ENCODE measurements at places on chromosomes 11 and 22. TPM values are rescaled to one million over a fixed set of nuclear protein-coding genes. Genes with fewer than 3 reads are reported as not detected.

AIFM3 gene
- polyA plus RNA-seq, result 0.60 TPM

MS4A3 gene
- polyA plus RNA-seq, result 2.3 TPM

FADS3 gene
- polyA plus RNA-seq, result 17.9 TPM

- no peak for DNase-seq
Observed at GRCh38 chr22:19352766-19353165, 61.2 kb upstream of the CLTCL1 start.

DNA sequence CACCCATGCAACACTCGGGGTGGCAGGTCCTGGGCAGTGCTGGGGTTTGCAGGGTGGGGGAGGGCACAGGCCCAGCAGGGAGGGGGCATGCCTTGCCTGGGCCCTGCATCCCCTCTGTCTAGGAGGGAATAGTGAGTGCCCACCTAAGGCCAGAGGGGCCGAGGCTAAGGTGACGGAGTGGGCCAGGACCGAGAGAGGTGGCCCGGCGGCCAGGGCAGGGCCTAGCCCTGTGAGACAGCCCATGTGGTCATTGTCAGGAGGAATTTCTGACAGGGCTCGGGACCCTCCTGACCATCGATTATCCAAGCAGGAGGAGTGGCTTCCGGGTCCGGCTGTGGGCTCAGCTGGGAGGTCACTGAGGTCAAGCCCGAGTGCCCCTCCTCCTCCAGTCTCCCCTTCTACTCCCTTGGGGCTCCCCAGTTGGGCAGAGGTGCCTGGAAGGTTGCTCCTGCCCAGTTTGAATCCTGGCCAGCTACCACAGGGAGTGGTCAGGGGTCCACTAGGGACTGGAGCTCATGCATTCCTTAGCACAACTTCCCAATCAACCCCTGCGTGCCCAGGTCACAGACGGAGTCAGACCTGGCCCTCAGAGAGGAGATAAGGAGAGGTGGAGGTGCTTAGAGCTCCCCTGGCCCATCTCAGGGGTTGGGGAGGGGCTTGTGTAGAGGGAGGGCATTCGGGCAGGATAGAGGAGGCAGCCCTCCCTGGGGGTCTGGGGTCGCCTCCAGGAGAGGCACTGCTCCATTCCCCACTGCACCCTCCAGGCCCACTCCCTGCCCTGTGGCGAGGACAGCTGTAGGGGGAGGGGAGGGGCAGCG, 14.7 kb downstream of the GP1BB start:
- DNase-seq, result no peak

XKR3 gene
- not detected for polyA plus RNA-seq

SLC22A6 gene
- polyA plus RNA-seq, result not detected

- DNase-seq, result no peak
Observed at GRCh38 chr11:67290801-67291200, 1.7 kb downstream of the ANKRD13D start.

All from right lung (tissue), 10 donors.